Gastrocnemius medialis (tissue), 4 donors: ENCODE measurements at places on chromosomes 12 and 14. TPM values are rescaled to one million over a fixed set of nuclear protein-coding genes. Genes with fewer than 3 reads are reported as not detected.
A peak's percentile ranks its signal among the peaks of the same experiment; 100 is the strongest.

- H3K4me3 ChIP-seq = no peak overlapping the region
- no peaks in the 10 kb centered on the region for H3K27me3 ChIP-seq
- H3K36me3 ChIP-seq = no peaks in the 10 kb centered on the region
- no peak for DNase-seq
Observed at GRCh38 chr14:52954346-52955214, 3.7 kb upstream of the FERMT2 start.

Gene SERPINA10
- 0.23 TPM for total RNA-seq

- H3K27me3 ChIP-seq = no peaks in the 10 kb centered on the region
- H3K4me1 ChIP-seq = peaks cover 8% of the 10 kb centered on the region
- DNase-seq = no peak
- no peaks in the 10 kb centered on the region for H3K36me3 ChIP-seq
- no peak overlapping the region for H3K27ac ChIP-seq
Observed at GRCh38 chr12:467591-467990, 7.9 kb downstream of the B4GALNT3 start.

GRCh38 chr12:108629151-108629550 lies 4.5 kb downstream of the SELPLG start:
- no peak overlapping the region for H3K4me3 ChIP-seq
- no peak overlapping the region for H3K27ac ChIP-seq
- H3K4me1 ChIP-seq = peaks cover 3% of the 10 kb centered on the region
- H3K27me3 ChIP-seq = no peaks in the 10 kb centered on the region

DNA sequence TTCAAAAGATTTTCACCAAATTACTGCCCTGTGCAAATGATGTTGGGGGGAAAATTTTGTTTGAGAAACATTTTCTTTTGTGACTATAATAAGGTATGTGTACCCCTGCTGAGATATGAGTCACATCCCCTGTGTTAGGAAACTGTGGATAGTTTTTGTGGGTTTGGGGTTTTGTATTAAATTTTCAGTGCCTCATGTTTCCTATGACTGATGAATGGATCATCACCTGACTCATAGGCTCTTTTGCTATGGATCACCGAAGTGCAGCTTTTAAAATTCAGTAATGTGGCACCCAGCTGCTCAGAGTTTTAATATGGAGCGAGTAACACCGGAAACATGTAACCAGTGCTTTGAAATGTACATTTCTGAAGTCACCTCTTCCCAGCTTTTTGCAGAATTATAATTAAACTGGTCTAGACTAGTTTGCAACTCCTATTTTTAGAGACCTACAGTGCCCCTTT lies 167.4 kb upstream of the HMGA2 start:
- no peaks in the 10 kb centered on the region for H3K36me3 ChIP-seq
- H3K4me1 ChIP-seq = no peaks in the 10 kb centered on the region
- no peaks in the 10 kb centered on the region for H3K27me3 ChIP-seq
- no peak overlapping the region for H3K27ac ChIP-seq
- DNase-seq = no peak
- H3K4me3 ChIP-seq = no peak overlapping the region

- H3K4me1 ChIP-seq = peaks cover 70% of the 10 kb centered on the region
- H3K4me3 ChIP-seq = no peak overlapping the region
- H3K36me3 ChIP-seq = no peaks in the 10 kb centered on the region
- no peaks in the 10 kb centered on the region for H3K27me3 ChIP-seq
- peak; percentile 58 for DNase-seq
Observed at GRCh38 chr12:48160807-48161206, 3.5 kb upstream of the ASB8 start.

Gene KRT72
- total RNA-seq = not detected

- peaks cover 37% of the 10 kb centered on the region for H3K4me1 ChIP-seq
- peak within 1 kb of the TSS; percentile 90 for H3K4me3 ChIP-seq
- no peaks in the 10 kb centered on the region for H3K36me3 ChIP-seq
- H3K27ac ChIP-seq = peak within 1 kb of the TSS; percentile 88
Observed at GRCh38 chr12:101830367-101831325, at the start of gene GNPTAB. TSS of gene GNPTAB (minus strand) at chr12:101830959. CDS start at chr12:101830675, 284 bp downstream.

Gene TMEM132D
- not detected for total RNA-seq

Gene HHIPL1
- 0.07 TPM for total RNA-seq

Gene DENND5B
- total RNA-seq = 25.7 TPM

DNA sequence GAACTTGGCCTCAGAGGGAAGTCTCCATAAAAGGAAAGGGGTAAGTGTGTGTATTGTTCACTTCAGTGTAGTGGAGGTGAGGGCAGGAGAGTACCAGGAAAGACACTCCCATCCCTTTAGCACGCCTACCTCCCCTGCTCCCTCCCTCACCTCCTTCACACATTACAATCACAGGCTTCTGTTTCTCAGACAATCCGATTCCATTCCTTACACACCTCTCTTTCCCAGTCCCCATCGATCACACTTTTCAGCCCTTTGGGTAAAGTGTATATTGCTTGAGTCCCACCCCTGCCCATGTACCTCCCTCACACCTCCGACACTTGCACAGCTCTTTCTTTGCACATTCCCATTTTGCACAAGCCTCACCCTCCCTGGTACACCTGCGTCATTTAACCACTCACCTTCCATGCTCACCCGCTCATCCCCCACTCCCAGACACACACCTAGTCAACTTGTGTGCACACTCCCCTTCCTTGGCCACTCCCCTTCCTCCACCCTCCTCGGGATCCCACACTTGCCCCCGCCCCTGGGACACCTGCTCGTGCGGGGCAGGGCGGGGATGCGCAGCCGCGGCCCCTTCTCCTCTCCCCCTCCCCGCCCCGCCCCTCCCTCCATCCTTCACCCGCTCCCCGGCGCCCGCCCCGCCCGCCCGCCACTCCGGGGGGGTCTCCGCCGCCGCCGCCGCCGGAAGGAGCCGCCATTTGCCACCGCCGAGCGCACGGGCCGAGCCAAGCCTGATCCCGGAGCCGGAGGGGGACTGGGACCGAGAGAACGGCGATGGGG lies at the start of gene MARCHF9:
MARCHF9 (plus strand) TSS at position 693 of the 783 bp plus-strand sequence. CDS start 426 bp downstream, outside the sequence.
- peaks cover 35% of the 10 kb centered on the region for H3K36me3 ChIP-seq
- H3K4me3 ChIP-seq = peak within 1 kb of the TSS; percentile 68
- no peak for DNase-seq
- H3K27ac ChIP-seq = peak within 1 kb of the TSS; percentile 49

Gene BDKRB1
- total RNA-seq = not detected

DNA sequence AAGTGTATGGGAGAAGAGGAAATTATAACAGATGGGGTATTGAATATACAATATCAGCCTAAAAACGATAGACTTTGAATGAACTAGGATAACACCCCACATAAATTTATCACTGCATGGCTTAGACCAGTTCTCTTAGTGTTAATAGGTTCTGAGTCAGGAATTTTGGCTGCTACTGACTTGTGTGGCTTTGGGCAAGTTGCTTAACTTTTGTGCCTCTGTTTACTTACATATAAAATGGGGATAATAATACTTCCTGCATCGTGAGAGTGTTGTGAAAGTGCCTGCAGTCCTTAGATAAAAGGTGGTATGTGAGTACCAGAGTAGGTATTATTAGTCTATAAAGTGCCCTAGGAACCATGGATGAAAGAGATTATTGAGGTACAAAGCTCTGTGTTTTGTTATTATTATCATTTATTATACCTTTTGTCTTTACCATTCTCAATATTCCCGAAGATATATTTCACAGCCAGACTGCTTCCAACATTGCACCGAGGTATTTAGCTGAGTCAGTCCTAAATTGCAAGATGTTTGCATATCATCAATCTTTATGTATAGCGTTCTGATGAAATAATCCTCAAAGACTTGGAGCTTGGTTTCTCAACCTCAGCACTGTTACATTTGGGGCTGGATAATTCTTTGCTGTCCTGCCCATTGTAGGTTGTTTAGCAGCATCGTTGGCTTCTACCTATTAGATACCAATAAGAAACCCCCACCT lies 2.3 kb upstream of the PAWR start:
- DNase-seq = no peak
- peaks cover 18% of the 10 kb centered on the region for H3K27me3 ChIP-seq
- peaks cover 4% of the 10 kb centered on the region for H3K4me1 ChIP-seq
- no peak overlapping the region for H3K27ac ChIP-seq
- H3K36me3 ChIP-seq = no peaks in the 10 kb centered on the region

DNA sequence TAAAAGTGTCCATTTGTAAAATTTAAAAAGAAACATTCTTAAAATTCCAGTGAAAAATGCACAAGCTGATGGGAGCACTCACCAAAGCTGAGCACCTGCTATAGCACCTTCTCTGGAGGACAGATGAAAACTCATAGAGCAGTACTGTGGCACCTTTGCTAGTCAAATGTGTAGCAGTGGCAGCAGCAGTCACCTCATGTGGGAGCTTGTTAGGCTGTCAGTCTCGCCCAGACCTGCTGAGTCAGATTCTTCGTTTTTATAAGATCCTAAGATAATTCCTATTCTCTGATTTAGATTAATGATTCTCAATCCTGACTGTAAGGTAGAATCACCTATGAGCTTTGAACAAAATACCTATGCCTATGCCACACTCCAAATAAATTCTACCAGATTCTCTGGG lies 325.8 kb downstream of the RPL10L start:
- H3K4me1 ChIP-seq = no peaks in the 10 kb centered on the region
- H3K4me3 ChIP-seq = no peak overlapping the region
- no peaks in the 10 kb centered on the region for H3K36me3 ChIP-seq
- DNase-seq = no peak

DNA sequence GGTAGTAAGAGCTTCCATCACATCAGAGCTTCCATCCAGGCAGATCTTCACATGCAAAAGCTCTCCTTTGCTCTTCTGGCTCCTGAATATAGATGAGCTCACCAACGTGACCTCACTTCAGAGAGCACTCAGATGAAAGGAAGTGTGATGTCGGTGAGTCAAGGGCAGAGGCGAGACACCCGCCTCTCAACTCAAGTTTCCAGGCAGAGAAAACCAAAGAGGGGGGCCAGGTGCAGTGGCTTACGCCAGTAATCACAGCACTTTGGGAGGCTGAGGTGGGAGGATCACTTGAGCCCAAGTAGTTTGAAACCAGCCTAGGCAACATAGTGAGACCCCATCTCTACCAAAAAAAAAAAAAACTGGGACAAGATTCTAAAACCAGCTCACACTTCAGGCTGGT lies 126.9 kb downstream of the DUSP6 start:
- no peaks in the 10 kb centered on the region for H3K27me3 ChIP-seq
- no peak overlapping the region for H3K27ac ChIP-seq
- no peak for DNase-seq

DNA sequence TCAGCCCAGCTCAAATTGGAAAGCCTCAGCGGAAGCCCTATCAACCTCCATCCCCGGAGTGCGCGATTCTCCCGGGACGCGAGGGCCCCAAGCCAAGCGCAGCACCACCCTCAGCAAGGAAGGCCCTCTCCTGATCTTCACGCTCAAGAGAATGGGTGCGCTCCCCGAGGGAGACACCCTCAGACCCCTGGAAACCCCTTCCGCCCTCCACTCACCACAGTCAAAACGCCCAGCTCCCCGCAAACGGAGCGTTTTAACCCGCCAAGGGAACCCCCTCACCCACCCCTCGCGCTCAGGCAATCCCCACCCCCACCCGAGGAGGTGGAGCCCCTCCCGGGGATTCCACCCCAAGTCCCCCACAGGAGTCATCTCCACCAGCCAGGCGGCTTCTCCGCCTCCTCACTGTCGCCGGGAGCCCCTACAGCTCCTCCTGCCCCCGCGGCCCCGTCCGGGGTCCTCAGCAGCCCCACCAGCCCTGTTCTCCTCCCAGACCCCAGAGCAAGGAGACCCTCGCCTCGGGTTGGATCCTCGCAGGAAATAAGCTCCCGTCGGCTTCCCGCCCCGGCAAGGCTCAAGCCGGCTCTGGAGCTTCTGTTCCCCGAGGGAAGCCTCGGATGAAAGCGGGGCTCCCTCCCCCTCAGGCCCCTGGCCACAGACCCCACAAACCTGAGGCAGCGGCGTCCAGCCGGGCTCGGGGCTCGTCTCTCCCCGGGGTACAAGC lies 507 bp downstream of the BAZ2A start:
- H3K4me3 ChIP-seq = peak overlapping the region; percentile 100
- peak overlapping the region; percentile 98 for H3K27ac ChIP-seq
- peaks cover 7% of the 10 kb centered on the region for H3K36me3 ChIP-seq
- no peak for DNase-seq

DNA sequence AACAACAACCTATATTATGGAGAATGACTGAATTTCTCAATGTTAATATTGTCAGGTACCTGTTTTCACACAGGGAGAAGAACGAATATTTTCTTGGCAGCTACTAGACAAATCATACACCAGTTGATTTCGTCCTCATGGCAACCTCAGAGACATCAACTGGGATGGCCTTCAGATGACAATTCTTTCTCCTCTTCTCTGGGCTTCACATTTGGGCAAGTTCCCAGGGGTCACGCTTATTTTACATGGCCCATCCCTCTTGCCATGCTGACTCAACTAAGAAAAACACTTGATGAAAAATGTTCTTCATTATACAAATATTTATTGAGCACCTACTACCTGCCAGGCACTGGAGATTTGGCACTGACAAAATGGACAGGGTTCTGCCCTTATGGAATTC lies 29.0 kb downstream of the PPP1R13B start:
- no peak for DNase-seq
- H3K27me3 ChIP-seq = no peaks in the 10 kb centered on the region
- H3K36me3 ChIP-seq = no peaks in the 10 kb centered on the region
- no peak overlapping the region for H3K4me3 ChIP-seq
- H3K4me1 ChIP-seq = peaks cover 21% of the 10 kb centered on the region
